ENCODE measurements at places on chromosomes 3 and 15.

DNA sequence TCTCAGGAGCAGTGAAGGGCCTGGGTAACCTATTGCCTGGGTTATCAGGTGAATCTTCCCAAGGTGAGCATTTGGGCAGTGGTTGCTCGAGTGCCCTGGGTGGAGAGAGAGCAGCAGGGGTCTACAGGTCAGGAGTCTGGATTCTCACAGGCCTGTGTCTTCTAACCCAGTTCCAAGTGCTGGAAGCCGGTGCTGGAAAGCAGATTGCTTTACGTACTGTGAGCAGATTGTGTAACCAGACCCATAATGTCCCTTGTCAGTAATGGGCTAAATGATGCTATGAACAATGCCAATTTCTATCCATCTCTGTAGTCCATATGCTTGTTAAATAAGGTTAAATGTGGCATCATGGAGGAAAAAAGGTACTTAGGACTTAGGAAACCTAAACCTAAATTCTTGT, 106.5 kb downstream of the TPRG1 start:
- no peak for DNase-seq

GRCh38 chr3:126961191-126961790, 21.6 kb upstream of the PLXNA1 start:
- DNase-seq = no peak

GRCh38 chr3:102715030-102715697, 280.3 kb downstream of the ZPLD1 start:
- no peak for DNase-seq

GRCh38 chr15:75554717-75555116, 24.4 kb downstream of the PTPN9 start:
- no peak for DNase-seq

DNA sequence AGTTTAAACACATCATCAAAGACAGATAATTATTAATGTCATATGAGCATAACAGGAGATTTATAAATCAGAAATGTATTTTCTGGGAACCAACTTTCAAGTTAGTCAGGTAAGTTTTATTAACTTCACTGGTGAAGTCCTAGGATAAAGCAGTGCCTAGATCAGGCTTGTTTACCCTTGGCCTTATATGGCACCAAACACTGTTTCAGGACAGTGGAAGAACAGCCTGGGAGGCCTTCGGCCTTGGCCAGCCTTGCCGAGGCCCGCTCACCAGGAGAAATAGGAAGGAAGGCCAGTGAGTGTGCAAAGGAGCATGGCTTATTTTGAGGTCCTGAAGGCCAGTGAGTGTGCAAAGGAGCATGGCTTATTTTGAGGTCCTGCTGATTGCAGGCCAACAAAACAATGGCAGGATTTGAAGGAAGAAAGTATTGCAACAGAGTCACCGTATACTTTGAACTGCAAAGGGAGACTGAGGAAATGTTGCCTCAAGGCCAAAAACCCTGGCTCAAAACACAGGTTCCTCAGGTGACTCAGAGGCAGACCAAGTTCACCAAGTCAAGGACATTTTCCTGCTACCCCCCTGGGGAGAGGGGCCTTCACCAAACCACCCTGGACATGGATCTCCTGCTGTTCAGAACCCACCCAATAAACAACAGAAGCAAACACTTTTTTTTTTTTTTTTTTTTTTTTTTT, 174.3 kb downstream of the TP63 start:
- no peak for DNase-seq

GRCh38 chr15:40331026-40331425, 7.5 kb downstream of the INAFM2 start:
- no peak for DNase-seq

- no peak for DNase-seq
Measured at GRCh38 chr3:159929171-159930141, 59.2 kb upstream of the IL12A start.

GRCh38 chr15:88839146-88839545, 35.9 kb downstream of the ACAN start:
- DNase-seq = no peak

- no peak for DNase-seq
Measured at GRCh38 chr15:29708519-29708918, 113.7 kb downstream of the TJP1 start.

GRCh38 chr15:70439304-70439877, 324.0 kb downstream of the UACA start:
- no peak for DNase-seq

Measured in stimulated activated CD8-positive, alpha-beta memory T cell treated with anti-CD3 and anti-CD28 coated beads, Interleukin-7, amount 100 ng/mL, for 1 hour (primary cell).